Heart left ventricle (tissue), 16 donors: ENCODE measurements at places on chromosomes 3 and 15. TPM values are rescaled to one million over a fixed set of nuclear protein-coding genes. Genes with fewer than 3 reads are reported as not detected.

GRCh38 chr3:36416599-36416998 is 36.3 kb downstream of the STAC start:
- no peak for DNase-seq

GRCh38 chr15:47206358-47206978 is 510.8 kb upstream of the SEMA6D start:
- no peak for DNase-seq

- no peak for DNase-seq
Measured at GRCh38 chr3:144548346-144548745, 576.7 kb downstream of the DIPK2A start.

GRCh38 chr3:101814835-101815234 is 34.5 kb upstream of the NFKBIZ start:
- DNase-seq, result no peak

- no peak for DNase-seq
Measured at GRCh38 chr15:25838871-25839195, 24.3 kb downstream of the ATP10A start.

DNA sequence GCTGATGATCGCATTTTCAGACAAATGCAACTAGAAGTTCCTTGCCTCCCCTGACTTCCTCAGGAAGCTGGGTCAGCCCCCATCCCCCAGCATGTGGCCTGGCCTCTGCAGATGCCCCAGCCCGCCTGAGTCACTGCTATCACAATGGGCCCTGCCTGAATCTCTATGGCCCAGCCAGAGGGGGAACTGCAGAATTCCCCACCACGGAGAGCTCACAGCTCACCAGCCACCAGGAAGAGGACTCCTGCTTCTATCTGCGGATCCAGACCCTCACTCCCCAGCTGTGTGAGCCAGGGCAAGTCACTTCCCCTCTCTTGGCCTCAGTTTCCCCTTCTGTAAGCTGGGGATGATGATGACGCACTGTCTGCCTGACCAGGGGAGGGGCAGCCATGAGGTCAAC is 6.9 kb downstream of the PLXND1 start:
- peak; percentile 80 for DNase-seq

The EOMES gene
- total RNA-seq, result 2.1 TPM

DNA sequence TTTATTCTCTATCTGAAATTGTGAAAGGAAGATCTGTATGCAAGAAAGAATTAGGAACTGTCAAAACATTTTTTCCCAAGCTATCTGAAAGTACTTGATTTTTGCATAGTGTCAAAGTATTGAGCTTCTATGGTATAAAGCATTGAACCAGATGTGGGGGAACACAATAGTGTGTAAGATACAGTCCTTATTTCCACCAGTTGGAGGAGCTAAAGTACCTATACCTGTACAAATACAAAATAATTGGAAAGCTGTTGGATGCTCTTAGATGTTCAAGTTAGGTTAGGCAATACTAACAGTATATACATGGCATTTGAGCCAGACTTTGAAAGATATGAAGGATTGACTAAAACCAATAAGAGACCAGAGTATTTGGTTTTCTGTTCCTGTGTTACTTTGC is 148.4 kb downstream of the B3GALNT1 start:
- DNase-seq, result no peak

GRCh38 chr3:69130689-69131088 is 8.3 kb upstream of the LMOD3 start:
- no peak for DNase-seq

GRCh38 chr3:45691842-45692241 is 2.6 kb downstream of the SACM1L start:
- DNase-seq, result no peak

DNA sequence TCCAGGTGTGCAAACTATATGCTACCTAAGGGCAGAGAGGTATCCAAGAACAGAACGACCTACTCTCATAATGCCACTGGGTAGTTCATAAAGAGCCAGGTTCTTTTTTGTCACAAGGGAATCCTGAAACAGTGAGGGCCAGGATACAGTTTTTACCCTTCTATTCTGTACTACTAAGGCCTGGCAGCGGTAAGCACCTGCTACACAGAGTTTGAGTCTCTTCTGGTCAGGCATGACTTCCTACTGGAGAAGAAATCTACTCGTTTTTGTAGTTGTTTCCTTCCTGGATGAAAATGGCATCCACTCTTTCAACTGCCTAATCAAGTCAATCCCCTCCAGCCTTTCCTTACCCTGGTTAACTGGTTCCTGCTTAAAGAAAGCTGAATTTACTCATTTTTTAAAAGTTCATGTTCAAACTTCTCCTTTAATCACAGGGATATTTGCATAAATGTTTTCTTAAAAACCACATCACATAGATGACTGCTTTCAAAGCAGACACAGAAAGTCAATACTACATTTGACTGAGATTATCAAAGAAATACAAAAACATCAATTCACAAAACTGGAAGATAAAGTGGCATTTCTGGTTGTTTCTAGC is 40.0 kb downstream of the MAP4 start:
- no peak for DNase-seq

The EFCAB12 gene
- 0.20 TPM for total RNA-seq

GRCh38 chr15:27730868-27731267 is 368.2 kb downstream of the OCA2 start:
- no peak for DNase-seq

GRCh38 chr15:38557921-38558320 is 6.7 kb downstream of the RASGRP1 start:
- no peak for DNase-seq

GRCh38 chr3:53169045-53169831 is 8.2 kb downstream of the PRKCD start:
- no peak for DNase-seq

The SLC22A14 gene
- total RNA-seq, result not detected

DNA sequence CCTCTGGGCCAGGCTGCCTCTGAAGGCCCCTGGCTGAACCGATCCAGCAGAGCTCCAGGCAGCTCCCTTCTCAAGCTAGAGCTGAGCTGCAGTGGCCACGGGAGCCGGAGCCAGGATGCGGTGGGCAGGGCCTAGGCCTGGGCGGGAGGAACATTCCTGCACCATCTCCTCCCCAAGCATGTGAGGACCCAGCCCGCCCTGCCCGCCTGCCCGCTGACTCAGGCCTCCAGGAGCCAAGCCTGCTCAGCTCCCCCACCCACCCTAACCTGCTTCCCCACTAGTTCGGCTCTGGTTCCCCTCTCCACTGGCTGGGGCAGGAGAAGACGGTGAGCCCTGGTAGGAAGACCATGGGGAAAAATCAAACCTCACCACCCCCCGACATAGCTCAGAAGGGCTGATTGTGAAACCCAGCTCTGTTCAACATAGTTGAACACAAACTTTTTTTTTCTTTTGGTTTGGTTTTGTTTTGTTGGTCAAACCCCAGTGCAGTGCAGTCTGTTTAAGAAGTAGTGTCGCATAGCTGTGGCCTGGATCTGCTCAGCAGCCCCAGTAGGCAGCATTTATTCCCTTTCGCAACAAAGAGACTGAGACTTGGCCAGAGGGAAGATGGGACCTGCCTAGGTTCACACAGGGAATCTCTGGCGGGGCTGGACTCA is 13.5 kb downstream of the SNX33 start:
- peak; percentile 88 for DNase-seq

- DNase-seq, result no peak
Measured at GRCh38 chr3:16504242-16504641, 9.3 kb downstream of the RFTN1 start.

The XYLB gene
- 1.3 TPM for total RNA-seq

DNA sequence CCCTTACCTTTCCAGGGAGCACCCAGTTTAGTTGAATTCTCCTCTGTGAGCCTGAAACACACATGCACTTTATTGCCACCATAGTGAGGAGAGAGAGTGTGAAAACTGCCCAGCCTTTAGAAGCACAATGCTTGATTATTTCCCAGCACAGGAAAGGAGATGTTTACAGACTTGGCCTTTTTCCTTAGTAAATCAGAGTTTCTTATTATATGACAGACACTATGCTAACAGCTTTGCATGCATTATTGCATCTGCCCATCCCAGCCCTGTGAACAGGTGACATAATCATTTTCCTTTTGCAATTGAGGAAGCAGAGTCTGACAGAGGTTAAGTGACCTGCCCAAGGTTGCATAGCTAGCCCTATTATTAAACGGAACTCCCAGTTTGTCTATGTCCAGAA is 36.5 kb downstream of the CAPN3 start:
- DNase-seq, result no peak

DNA sequence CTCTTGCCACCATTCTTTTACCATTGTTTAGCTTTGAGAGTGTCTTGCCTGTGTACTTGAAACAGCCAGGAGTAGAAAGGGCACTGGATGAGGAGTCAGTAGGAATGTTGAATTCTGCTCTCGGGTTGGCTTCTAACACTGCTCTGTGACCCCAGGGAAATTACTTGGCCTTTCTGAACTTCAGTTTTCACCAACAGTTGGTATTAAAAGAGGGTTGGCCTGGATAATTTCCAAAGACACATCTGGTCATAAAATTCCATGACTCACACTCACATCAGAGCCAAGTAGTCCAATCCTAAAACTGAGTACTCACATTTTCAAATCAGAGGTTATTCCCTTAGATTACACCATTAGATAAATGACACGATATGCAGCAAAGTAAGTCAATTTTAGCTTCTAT is 141.6 kb downstream of the ECT2 start:
- no peak for DNase-seq

- DNase-seq, result no peak
Measured at GRCh38 chr3:130428871-130429712, 83.6 kb downstream of the COL6A5 start.

The GPR176 gene
- 3.1 TPM for total RNA-seq

The PRR23B gene
- not detected for total RNA-seq

The ATP10A gene
- total RNA-seq, result 1.5 TPM

The SPATA12 gene
- total RNA-seq, result 0.20 TPM

GRCh38 chr3:61719278-61719977 is 158.1 kb downstream of the PTPRG start:
- peak; percentile 42 for DNase-seq

DNA sequence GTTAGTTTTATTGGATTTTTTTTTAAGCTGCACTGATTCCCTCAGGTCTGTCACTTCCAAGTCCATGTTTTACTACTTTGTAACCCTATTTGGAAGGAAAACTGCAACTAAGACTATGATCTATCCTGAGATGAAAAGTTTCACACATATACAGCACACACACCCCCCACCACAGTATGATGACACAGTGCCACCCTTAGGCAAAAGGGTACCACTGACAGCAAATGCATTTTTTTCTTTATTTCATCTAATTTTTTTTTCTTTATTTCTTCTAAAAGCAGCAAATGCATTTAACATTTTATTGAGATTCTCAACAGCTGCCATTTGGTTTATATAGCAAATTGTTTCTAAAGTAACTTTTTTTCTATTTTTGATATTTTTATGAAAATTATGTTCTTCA is 21.2 kb downstream of the NGRN start:
- DNase-seq, result no peak

DNA sequence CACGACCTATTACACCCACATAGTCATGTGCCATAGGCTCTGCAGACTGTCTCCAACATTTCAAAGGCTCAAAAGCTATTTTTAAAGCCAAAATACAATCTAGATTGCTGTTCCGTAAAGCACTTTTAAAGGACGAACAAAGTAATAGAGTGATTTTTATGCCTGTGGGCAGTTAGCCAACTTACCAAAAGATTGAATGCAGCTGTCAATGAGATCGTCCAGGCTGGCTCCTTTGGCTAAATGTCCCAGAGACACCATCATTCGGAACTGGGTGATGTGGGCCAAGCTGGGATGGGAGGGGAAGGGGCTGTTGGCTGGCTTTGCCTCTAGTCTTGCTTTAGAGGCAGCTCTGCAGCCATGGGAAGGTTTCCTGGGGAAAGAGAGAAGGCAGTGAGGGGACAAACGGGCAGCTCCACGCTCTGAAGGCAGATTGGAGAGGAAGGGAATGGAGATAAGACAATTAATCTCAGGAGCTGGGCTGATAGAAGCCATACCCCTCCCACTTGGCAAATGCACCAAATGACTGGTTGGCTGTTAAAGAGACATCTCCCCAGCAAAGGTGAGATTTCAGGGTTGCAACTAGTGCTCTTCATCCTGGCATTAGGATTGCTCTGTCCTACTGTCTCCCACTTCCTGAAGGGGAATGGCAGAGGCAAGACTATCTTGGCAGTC is 4.8 kb downstream of the RASGRP1 start:
- no peak for DNase-seq

The PLA1A gene
- 0.82 TPM for total RNA-seq

- no peak for DNase-seq
Measured at GRCh38 chr15:58136731-58137130, 1.4 kb upstream of the AQP9 start.

DNA sequence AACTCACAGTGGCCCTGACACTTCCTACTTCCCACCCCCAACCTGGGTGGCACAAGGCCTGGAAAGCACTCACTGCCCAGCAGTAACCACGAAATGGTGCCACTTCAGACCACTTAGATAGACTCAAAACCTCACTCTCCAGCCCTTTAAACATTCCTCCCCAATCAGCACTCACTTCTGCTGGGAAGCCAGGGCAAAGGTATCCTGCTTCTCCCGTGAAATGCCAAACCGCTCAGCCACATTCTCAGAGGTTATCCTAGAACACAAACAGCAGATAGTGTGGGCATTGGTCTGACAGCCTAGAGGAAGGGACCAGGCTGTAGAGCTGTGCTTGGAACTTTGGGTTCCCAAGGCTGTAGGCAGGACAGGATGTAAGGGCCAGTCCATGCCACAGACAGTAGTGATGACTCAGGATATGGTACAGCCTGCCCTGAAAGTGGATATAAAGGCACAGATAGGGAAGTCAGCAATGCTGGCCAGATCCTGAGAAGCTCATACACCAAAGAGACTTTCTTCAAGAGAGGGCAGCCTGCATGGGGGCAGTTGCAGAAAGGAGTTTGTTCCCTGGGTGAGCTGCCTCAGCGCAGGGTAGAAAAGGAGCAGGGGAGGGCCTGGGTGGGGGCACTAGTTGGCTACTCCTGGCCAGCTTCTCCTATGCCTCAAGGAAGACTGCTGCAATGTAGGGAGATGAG is 9.2 kb downstream of the ACAA1 start:
- peak; percentile 16 for DNase-seq

- no peak for DNase-seq
Measured at GRCh38 chr3:165549037-165549436, 288.2 kb downstream of the BCHE start.

The SLC24A5 gene
- total RNA-seq, result not detected

The TNFAIP8L3 gene
- total RNA-seq, result 2.3 TPM

DNA sequence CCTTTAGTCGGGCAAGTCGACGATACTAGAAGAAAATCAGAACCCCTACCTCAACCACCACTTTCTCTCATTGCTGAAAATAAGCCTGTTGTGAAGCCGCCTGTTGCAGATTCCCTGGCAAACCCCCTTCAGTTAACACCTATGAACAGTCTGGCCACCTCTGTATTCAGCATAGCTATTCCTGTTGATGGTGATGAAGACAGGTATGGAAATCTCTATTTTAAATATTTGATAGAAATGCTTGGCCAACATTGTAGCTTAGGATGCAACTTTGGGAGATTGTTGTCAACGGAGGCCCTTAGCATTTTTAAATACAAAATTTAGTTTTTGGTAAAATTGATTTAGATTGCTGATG is 3.0 kb downstream of the TSC22D2 start:
- no peak for DNase-seq

DNA sequence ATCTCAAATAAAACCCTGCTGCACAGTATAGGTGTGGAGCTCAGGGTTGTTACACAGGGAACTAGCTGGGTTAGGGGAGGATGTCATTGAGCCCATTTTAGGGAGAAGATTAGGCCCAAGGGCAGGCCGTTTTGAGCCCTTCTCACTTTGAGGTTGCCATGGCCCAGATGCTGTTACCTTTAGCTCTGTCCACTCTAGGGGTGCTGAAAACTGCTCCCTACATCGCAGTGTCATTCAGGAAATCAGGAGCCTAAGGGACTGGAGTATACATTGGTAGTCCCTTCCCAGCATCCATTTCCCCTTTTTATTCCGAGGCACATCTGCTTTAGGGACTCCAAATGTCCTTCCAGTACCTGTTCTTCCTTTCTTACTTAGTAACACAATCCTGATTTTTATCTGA is 79.0 kb upstream of the SELENOK start:
- DNase-seq, result no peak

GRCh38 chr15:101464256-101464998 is 25.1 kb downstream of the PCSK6 start:
- no peak for DNase-seq
